ENCODE measurements at places on chromosomes 1 and 21.

- no peak for DNase-seq
Observed at GRCh38 chr1:223401873-223402789, 8.9 kb downstream of the CCDC185 start.

DNA sequence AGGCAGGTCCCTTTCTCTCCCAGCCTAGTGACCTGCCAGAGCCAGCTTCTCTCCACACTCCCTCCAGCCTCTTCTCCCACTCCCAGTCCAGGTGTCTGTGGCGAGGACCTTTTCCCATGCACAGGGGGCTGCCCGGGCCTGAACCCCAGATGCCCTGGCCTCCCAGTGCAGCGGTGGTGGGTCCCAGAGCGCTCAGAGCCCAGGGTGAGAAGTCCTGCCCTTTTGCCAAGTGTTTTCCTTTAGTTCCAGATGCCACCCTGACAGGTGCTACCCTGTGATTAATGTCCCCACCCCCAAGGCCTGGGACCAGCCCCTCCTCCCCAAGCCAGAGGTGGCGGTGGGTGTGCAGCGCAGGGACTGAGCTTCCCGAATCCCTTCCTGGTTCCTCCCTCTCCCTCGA, 90.4 kb downstream of the PAX7 start:
- DNase-seq, result no peak

- no peak for DNase-seq
Observed at GRCh38 chr1:66418021-66418420, 115.9 kb upstream of the SGIP1 start.

- DNase-seq, result peak; percentile 92
Observed at GRCh38 chr1:44031252-44032169, at the start of gene SLC6A9. TSS of gene SLC6A9 (minus strand) at chr1:44031462. CDS start at chr1:44024277, 7,185 bp downstream.

DNA sequence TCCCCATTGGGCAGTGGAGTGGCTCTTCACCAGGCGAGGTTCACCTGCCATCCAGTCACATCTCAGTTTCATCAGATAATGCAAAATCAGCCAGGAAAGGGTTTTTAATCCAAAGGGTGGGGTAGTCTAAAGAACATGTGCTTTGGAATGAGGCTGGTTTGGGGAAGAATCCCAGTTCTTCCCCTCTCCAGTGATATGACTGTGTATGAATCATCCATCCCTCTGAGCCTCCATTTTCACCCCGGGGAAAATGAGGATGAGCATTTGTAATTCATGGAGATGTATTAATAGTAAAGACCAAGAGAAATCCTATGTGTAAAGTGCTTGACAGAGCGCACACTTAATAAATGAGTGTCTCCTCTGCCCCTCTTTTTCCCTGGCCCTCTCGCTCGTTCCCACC, 215.1 kb upstream of the FGGY start:
- DNase-seq, result no peak

GRCh38 chr21:36636439-36636838, 62.5 kb upstream of the SIM2 start:
- no peak for DNase-seq

- no peak for DNase-seq
Observed at GRCh38 chr1:182806015-182806678, 16.6 kb downstream of the NPL start.

- DNase-seq, result peak; percentile 85
Observed at GRCh38 chr1:48526008-48526710, 54.2 kb upstream of the SPATA6 start.

GRCh38 chr1:183149273-183149672, 36.8 kb upstream of the LAMC2 start:
- no peak for DNase-seq

- no peak for DNase-seq
Observed at GRCh38 chr1:24936684-24937083, 6.6 kb upstream of the RUNX3 start.

GRCh38 chr1:27103498-27103897, 51.4 kb downstream of the SLC9A1 start:
- no peak for DNase-seq

DNA sequence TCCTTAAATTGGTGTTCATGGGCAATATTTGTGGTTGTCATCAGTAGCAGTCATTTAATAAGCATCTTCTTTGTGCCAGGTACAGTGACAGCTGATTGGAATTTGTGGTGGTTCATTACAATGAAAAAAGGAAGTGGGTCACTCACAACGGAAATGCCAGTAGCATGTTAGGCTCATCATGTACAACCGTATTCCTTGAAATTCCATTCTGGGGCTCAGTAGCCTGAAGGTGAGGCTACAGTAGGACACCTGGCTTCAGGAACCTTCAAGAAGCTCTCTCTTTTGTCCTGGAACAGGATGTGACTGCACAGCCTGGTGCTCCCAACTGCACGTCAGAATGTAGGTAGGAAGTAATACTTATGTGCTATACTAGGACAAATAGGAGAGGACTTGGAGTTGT, 93.9 kb downstream of the ST3GAL3 start:
- DNase-seq, result no peak

DNA sequence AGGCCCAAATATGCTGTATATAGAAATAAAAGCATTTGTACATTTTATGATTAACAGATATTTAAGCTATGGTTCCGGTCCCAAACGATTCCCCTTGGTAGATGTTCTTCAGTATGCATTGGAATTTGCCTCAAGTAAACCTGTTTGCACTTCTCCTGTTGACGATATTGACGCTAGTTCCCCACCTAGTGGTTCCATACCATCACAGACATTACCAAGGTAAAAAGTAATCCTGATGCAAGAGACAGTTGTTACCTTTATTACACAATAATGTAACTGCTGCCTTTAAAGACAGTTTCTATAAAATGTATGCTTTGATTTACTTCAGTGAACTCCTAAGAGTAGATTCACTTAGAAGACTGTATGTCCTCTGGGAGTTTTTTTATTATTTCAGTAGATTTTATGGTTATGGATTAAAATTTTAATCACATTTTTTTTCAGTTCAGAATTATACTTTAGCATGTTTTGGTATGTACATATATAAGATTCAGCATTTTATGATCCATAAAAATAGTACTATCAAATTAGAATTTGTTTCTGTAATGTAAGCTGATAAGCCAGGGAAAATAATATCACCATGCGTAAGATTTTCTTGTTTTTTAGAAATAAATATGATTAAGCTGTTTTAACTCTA, 96.5 kb downstream of the USP25 start:
- peak; percentile 47 for DNase-seq

- peak; percentile 93 for DNase-seq
Observed at GRCh38 chr1:214660900-214661299, 57.9 kb downstream of the CENPF start.

DNA sequence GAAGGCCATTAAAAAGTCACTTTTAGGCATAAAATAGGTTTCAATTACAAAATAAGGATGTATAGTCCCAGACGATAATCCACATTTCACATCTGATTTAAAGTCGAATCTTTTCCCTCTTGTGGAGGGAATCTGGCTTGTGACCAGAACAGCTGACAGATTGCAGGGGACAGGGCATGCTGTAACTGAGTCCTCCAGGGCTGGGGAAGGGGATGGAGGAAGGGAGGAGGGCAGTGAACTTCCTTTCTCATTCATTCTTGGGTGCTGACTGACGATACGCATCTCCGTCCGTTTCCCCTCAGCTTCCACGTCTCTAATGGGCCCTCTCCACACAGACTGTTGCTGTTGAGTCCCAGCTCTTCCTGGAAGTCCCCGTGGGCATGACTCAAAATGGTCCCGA, 108.1 kb upstream of the CSF3R start:
- peak; percentile 73 for DNase-seq

- no peak for DNase-seq
Observed at GRCh38 chr1:109482791-109483671, 674 bp upstream of the ATXN7L2 start.

DNA sequence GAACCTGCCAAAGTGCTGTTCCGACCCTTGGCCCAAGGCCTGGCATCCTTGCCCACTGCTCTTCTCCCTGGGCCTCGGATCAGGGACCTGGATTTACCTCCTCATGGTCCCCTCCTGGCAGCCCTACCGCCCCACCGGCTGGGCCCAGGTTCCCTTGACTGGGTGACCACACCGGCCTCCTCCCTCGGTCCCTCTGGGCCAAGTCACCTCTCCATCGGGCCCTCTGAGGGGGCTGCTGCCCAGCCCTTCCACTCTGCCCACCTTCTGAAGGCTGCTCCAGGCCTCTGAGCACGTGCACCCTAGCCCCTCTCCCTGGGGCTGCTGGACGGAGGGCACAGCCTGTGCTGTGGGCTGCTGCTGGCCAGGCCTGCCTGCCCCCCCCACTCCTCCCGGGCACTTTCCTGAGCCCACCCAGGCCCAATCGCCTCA, 9.3 kb upstream of the MMEL1 start:
- no peak for DNase-seq

DNA sequence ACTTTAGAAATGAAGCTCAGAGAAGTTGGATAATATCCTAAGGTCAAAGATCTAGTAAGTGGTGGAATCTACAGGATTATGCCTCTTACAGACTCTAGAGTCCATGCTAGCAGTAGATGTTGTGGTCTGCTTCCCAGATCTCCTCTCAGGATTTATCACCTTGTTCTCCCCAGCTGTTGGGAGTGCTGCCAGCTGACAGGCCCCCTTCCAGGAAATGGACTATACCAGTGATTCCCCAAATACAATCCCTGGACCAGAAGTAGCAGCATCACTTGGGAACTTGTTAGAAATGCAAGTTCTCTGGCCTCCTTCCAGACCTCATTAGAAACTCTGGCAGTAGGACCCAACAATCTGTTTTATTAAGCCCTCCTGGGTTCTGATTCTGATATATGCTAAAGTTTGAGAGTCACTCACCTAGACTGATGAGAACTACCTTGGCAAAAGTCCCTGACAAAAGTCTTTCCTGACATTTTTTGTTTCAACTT, 24.5 kb upstream of the NTNG1 start:
- no peak for DNase-seq

DNA sequence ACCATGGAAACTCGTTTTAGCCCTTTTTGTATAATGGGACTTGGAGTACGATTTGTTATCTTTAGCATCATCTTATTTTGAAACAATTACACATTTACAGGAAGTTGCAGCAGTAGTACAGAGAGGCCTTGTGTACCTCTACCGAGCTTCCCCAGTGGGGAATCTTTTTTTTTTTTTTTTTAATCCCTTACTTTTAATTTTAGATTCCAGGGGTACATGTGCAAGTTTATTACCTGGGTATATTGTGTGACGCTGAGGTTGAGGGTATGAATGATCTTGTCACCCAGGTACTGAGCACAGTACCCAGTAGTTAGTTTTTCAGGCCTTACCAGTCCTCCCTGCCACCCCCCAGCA, 45.9 kb downstream of the HHAT start:
- DNase-seq, result no peak

DNA sequence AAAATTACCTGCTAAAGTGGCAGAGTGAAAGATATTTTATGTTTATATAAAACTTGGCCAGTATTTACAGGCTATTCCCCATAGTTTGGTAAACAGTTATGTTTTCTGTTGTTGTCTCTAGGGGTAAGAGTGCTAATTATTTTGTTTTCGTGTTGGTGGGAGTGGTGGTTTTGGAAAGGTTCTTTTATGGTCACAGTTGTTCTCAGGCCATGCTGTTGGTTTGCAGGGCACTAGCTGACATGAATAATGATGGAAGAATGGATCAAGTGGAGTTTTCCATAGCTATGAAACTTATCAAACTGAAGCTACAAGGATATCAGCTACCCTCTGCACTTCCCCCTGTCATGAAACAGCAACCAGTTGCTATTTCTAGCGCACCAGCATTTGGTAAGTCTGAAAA, 92.5 kb downstream of the ITSN1 start:
- no peak for DNase-seq

GRCh38 chr1:236959112-236959511, 45.1 kb downstream of the MT1HL1 start:
- DNase-seq, result no peak

- no peak for DNase-seq
Observed at GRCh38 chr1:167996266-167996665, 59.4 kb upstream of the MPC2 start.

- no peak for DNase-seq
Observed at GRCh38 chr1:5526822-5527551, 465.2 kb downstream of the NPHP4 start.

GRCh38 chr1:165497069-165498013, 46.5 kb upstream of the LRRC52 start:
- DNase-seq, result no peak

- DNase-seq, result no peak
Observed at GRCh38 chr1:86906419-86906818, 7.5 kb downstream of the SELENOF start.

GRCh38 chr1:238254935-238255334, 364.2 kb upstream of the ZP4 start:
- DNase-seq, result no peak

DNA sequence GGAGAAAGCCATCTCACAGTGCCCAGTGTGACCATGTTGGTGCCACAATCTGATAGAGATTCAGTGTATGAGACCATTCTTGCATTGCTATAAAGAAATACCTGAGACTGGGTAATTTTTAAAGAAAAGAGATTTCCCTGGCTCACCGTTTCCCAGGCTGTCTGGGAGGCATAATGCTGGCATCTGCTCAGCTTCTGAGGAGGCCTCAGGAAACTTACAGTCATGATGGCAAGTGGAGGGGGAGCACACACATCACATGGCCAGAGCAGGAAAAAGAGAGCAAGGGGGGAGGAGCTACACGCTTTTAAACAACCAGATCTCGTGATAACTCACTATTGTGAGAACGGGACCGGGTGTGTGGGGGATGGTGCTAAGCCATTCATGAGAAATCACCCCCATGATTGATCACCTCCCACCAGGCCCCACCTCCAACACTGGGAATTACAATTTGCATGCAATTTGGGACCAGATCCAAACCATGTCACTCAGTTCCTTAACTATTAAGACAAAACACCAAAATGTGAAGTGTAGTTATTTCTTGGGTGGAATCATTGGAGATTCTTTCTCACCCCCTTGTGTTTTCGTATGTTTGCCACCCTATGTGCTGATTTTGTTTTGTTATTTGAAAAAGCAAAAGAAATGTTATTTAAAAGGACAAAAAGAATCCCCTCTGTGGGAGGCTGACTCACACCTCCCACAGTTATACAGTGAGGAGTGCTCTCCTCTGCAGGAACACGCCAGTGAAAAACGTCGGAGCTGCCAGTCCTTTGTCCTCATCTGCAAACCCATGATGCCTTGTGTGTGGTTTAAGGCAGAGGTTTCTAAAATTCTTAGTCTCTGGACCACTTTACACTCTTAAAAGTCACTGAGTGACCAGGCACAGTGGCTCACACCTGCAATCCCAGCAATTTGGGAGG, 46.9 kb upstream of the IFNLR1 start:
- no peak for DNase-seq

DNA sequence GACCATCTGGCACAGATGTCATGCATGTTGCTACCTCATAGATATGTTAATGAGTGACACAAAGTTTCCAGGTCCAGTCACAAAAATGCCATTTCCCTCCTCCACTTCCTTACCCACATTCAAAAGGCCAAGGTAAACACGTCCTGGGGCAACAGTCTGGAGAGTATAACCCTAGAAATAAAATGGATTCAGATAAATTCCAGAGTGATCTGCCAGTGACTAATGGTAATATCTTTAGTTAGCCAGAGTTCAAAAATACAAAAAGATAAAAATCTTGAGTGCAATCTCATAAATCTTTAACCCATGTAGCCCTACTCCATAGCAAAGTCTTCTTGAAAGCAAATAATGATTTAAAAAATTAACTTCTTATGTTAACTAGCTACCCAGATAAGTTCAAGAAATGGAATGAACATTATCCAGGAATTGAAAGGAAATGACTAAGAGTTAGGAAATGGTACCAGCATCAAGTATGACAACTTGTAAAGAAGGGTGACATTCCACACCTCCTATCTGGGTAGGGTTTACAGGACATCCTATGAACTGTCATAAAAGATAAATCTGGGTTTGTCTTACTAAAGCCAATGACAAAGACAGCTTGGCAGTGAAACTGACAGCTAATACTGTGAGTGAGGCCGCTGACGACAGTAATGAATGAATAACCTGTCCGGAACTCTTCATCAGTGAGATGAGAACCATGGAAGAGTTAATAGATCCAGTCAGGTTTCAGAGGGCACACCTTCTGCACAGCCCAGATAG, 18.1 kb downstream of the RGS2 start:
- no peak for DNase-seq
